Substantia nigra (tissue), 51 donors: ENCODE measurements at places on chromosomes 6 and 20.

DNA sequence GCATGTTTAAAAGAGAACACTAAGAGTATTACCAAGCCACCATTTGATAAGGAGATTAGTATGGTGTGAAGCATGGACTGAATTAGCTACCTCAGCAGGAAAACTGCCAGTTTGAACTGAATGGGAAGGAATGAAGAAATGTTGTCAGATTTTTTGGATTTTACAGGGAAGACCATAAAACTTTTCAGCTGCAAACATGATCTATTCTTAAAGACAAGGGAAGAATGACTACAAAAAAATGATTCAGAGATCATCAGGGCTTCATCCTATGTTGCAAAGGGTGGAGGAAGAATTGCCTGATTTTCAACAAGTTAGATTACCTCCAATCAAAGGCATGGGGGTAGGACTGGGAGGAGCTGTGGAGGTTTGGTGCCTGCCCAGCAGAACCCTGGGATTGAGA, 49.3 kb upstream of the MTRF1L start:
- no peak for DNase-seq

DNA sequence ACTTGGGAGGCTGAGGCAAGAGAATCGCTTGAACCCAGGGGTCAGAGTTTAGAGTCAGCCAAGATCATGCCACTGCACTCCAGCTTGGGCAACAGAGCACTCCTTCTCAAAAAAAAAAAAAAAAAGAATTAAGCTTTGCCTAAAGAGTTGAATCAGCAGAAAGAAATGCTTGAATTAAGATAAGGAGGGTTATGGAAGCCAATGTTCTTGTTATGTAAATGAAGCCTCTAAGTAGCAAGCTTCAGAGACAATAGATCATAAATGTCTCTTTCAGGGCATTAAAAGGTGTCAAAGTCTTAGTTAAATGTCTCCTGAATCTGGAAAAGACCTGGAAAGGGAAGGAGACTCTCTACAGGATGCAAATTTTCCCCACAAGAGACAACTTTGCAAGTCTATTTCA, 69.7 kb upstream of the FAM83B start:
- no peak for DNase-seq

- no peak for DNase-seq
Observed at GRCh38 chr20:61956396-61957342, 109.0 kb downstream of the TAF4 start.

- no peak for DNase-seq
Observed at GRCh38 chr20:46000262-46000996, 8.3 kb upstream of the MMP9 start.

DNA sequence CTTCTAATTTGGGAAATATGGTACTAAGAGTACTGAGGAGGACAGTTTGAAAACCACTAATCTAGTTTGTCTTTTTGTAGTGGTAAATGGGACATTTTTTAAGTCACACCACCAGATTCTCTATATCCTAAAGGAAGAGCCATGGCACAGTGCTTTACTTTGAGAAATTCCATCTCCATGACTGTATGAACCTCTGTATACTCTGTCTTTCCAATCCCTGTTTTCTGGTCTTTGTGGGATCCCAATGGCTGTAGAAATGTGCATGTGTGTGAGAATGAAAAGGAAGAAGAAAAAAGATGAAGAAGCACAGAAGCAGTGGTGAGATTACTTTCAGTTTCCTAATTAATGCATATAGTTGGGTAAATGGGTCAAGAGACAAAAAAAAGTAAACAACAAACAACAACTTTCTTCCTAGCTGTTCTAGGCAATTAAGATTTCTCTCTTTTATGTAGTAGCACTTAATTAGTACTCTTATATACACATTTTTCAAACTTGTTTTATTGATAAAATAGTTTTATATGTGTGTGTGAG, 141.2 kb upstream of the HCRTR2 start:
- DNase-seq = no peak

GRCh38 chr6:167146977-167147376, 10.8 kb downstream of the GPR31 start:
- no peak for DNase-seq

DNA sequence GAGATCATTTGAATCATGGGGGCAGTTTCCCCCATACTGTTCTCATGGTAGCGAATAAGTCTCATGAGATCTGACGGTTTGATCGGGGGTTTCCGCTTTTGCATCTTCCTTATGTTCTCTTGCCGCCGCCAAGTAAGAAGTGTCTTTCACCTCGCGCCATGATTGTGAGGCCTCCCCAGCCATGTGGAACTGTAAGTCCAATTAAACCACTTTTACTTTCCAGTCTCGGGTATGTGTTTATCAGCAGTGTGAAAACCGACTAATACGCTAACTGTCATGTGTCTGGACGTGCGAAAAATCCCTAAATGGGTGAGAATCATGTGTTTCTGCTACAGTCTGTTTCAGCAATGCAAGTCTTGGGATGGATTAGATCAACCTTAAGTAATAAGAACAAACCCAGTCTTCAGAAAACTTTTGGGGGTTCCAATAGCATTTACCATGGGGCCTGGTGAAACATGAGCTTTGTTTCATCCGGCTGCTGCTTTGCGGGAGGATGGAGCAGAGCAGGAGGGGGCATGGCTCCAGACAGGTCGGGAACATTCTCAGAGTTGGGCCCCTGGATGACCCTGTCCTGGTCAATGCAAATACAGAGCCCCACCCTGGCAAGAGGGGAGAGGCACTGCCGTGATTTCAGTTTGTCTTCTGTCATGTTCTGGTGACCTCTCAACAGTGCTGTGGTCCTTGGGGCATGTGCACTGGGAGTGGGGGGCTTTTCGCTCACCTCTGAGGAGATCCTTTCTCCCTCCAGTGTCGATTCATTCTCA, 41.5 kb downstream of the CTCFL start:
- DNase-seq = no peak

DNA sequence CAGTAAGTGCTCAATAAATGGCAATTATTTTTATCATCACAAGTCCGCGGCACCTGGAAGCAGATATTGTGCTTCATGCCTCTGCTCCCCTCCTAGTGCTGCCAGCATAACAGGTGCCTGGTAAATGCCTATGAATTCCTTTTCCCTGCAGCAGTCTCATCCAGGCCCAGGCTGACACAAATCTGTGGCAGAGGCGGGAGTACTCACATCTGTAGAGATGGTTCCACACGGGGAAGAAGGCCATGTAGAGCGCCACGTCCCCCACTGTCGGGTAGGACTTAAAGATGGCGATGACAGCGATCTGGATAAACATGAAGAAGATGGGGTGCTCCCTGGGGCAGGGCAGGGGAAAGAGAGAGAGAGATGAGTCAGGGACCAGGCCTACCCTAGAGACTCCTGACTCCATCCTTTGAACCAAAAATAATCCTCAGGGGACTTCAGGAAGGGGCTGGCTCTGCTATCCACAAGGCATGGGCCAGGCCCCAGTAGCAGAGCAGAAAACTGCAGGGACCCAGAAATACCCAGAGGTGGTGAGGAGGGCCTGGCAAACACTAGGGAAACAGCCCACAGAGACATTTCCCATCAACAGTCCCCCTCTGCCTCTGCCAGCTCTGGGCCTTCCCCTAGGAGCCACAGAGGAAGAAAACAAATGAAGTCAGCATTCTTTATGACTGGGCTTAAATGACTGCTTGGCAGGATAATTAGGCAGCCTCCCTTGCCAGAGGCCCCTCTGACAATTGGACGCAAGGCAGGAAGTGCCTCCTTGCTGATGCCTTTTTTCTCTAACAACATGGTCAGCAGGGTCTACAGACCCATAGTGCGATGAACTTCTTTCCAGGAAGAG, 23.0 kb downstream of the MAP1LC3A start:
- DNase-seq = no peak

DNA sequence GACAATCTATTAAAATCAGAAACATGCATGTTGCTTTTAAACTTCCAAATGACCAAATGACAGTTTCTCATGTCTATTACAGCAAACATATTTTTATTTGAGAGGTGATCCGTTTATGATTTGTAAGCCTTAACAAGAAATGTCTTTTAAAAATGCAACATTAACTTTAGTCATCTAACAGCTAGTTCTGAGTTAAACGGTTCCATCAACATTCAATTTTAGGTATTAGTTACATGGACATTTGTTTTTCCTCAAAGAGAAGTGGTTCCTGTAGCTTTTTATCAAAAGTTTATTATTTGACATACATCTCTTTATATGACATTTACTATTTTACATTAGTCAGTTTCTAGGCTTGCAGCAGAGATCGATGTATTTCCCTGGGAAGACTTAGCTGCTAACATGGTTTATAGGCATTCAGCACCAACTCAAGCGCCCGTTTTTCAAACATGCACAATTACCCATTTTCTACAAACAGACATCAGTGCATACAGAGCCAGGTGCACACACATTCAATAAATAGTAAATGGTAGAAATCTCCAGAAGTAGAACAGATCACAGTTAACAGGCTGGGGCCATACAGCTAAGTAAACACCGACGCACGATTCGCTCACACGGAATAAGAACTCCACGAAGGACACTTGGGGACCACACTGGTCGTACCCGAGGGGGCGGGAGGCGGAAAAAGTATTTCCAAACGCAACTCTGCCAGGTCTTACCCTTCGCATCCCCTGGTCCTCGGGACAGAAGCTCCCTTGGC, 882 bp downstream of the CNR1 start:
- DNase-seq = no peak

- DNase-seq = no peak
Observed at GRCh38 chr6:67854098-67854497, 781.0 kb upstream of the ADGRB3 start.

DNA sequence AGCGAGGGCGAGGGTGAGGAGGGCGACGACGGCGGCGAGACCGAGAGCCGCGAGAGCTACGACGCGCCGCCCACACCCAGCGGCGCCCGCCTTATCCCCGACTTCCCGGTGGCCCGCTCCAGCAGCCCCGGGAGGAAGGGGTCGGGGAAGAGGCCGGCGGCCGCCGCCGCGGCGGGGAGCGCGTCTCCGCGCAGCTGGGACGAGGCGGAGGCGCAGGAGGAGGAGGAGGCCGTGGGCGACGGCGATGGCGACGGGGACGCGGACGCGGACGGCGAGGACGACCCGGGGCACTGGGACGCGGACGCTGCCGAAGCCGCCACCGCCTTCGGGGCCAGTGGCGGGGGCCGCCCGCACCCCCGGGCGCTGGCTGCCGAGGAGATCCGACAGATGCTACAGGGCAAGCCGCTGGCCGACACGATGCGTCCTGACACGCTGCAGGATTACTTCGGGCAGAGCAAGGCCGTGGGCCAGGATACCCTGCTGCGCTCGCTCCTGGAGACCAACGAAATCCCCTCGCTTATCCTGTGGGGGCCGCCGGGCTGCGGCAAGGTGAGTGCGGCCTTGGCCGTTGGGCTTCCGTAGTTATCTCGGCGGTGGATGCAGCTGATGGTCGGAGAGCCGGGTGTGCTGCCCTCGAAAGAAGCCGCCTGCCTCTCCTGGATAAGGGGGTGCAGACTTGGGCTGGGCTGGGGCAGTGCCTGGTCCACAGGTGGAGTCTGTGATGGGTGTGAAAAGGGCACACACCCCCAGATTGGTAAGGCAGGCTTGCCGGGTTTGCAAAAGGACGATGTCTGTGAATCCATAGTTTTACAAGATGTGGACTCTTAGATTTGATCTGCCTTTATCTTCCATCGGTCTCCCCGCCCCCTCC, 938 bp downstream of the WRNIP1 start:
- no peak for DNase-seq

DNA sequence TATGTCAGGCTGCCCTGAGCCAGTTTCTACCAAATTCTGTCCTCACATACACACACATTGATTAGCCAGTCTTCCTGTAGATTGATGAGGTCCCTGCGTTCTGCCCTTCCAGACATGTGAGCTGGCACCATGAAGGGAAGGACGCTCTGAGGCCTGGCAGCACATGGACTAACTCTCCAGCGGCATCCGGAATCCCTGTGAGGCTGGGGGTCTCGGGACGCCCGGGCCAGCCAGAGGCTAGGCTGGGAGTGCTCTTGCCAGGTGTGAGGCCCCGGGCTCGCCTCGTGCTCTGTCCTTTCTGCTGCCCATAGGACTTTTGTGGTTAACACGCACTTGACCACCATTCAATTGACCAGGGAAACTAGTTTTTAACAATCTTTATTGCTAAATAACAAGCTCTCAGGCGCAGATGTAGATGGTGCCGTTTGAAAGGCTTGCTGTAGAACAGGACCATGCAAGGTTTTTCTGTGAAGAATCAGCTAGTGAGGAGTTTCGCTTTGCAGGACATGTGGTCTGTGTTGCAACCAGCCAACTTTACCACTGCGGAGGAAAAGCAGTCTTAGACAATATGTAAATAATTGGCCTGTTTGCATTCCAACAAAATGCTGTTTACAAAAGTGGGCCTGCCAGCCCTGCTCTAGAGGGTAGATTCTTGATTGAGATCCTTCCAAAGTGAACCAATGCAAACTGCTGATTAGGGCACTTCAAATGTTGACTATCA, 29.3 kb downstream of the FOXF2 start:
- DNase-seq = no peak

GRCh38 chr6:65896140-65896539, 189.1 kb upstream of the EYS start:
- DNase-seq = no peak

DNA sequence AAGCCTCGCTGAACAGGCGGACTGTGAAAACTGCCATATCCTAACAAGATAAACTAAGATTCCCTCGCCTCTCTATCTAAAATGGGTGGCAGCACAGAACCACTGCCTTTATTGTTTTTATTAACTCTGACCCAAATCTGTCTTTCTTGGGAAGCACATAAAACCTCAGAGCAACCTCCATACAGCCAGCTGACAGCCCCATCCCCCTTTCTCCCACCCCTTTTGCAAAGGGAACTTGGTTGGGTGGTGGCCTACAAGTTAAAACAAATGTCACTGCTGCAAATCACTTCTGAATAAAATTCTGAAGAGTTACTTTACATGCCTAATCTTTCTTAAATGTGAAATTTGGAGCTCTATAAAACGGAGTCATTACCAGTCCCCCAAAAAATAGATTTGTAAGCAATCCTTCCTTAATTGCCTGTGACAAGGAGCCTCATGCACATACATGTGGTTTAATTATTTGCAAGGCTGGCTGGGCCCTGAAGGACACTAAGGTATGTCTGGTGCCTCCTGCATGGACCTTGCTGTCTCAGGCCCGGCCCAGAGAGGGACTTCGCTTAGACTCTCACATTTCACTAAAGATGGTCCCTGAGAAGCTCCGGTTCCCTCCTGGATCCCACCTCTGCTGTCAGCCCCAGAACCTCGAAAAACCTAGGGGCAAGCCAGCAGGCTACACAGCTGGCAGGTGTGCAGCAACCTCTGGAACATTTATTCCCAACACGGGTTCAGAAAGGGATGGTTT, 21.7 kb downstream of the PXDC1 start:
- no peak for DNase-seq

- no peak for DNase-seq
Observed at GRCh38 chr20:24017458-24017755, 28.8 kb upstream of the GGTLC1 start.

GRCh38 chr6:71745525-71745924, 140.8 kb upstream of the RIMS1 start:
- DNase-seq = no peak

GRCh38 chr6:87905101-87905641, 142.5 kb upstream of the SPACA1 start:
- no peak for DNase-seq

DNA sequence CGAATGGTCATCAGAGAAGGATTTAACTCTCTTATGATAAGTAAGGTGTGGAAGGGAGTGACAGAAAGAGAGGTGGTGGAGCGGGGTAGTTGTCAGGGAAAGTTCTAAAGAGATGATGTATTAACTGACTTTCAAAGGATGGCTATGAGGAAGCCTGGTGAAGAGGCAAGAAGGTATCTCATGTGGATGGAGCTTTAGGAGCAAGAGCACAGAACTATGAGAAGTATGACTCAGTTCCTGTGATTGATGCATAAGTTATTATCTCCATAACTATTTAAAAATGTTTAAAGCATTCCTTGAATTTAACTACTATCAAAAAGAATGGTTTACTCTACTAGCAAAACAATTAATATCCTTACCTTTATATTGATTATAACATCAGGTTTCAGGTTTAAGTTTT, 28.8 kb downstream of the AK9 start:
- no peak for DNase-seq
